ENCODE measurements at places on chromosomes 3 and 15.

DNA sequence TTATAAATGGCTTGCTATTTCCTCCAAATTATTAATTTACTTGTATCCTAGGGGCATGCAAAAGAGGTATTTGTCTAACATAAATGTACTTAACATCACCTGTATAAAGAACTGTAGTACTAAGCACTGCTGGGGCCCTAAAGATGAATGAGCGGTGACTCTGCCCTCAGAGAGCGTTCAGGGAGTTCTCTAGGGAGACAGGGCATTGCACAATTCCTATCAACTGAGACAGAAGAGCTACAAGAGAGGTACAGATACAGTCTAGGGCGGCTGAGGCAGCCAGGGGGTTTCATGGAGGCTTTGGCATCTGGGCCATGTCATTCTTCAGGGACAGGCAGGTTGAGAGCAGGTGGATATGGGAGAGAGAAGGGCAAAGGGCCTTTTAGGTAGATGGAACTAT, 39.9 kb upstream of the PARL start:
- DNase-seq: no peak

- DNase-seq: no peak
These were observed 91.9 kb downstream of the NAALADL2 start for GRCh38 chr3:174951034-174951433.

GRCh38 chr3:52041118-52041731, 15.1 kb downstream of the DUSP7 start:
- DNase-seq: peak; percentile 14

- no peak for DNase-seq
These were observed 64.2 kb upstream of the FNDC3B start for GRCh38 chr3:171974986-171975837.

DNA sequence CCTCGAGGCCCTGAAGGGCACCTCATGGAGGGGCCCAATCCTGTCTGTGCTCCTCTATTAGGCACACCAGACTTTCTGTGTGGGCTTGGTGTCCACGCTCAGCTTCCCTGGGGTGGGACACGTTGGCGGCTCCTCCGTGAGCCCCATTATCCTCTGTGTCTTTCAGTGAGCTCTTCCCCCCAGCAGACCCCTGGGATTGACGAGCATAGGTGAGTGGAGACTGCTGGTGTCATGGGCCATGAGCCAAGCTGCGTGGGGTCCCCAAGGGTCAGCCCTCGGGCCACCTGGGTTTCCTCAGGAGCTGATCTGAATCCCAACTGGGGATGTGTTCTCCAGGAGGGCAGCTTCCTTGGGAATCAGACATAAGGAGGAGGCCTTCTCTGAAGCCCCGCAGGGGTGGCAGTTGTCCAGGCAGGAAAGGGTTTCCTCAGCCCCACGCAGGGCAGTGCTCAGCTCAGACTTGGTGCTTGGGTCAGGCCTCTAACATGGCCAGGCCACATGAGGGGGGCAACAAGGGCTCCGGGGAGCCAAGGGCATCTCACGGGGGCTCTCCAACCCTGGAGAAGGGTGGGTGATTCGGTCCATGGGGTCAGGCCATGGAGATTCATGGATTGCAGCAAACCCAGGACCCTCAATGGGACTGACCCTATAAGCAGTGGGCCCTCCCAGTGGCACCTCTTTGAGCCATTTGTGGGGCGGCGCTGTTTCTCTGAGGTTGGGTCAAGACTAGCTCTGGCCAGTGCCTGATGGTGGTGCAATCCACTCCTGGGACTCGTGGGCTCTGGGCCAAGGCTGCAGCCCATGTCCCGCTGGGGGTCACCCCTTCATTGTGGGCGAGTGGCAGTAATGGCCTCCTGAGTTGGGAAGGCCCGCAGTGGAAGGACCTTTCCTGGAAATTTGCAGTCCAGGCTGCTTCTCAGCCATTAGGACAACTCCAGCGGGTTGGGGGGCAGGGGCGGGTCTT, 222.5 kb downstream of the SNRPN start:
- no peak for DNase-seq

DNA sequence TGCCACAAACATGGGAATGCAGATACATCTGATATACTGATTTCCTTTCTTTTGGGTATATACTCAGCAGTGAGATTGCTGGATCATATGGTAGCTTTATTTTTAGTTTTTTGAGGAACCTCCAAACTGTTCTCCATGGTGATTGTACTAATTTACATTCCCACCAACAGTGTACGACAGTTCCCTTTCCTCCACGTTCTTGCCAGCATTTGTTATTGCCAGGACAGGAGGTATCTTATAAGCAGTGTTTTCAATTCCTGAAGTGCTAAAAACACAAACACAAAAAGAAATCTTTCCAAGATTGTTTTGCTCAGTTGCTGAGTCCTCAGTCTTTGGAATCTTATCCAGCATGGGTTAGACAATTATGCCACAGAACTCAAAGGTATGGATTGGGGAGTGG, 13.5 kb downstream of the GTF2E1 start:
- no peak for DNase-seq

DNA sequence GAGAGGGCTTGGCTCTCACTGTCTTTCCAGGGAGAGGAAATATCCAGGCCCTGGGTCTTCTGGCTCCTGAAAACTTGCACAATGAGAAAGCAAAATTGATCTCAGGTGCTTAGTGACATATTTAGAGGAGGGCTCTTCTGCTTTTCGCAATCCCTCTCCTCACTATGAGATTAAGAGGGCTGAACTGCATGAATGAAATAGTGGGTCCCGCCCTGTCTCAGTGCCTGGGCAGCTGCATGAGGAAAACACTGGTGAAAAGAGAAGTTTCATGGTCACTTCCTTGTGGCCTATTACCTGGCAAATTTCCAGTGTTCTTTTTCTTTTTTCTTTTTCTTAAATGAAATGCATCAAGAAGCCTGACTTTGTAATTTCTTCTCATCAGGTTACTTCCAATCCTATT, 73.5 kb downstream of the TRAK1 start:
- DNase-seq: no peak

DNA sequence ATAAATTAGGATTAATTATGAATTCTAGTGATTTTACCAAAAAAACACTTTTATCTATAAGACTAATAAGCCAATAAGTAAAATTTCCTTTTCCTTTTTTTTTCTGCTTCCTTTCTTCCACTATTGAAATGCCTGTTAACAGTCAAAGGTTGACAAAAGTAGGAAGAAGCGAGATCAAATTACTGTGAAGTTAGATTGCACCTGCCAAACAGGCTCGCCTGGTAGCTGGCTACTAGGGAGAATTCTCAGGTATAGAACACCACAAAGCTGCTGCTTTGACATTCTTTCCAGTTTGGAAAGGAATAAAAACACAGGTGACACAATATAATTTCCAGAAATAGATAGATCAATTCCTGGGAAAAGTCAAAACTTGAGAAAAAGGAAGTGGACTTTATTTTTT, 749.0 kb downstream of the NSUN3 start:
- DNase-seq: no peak

DNA sequence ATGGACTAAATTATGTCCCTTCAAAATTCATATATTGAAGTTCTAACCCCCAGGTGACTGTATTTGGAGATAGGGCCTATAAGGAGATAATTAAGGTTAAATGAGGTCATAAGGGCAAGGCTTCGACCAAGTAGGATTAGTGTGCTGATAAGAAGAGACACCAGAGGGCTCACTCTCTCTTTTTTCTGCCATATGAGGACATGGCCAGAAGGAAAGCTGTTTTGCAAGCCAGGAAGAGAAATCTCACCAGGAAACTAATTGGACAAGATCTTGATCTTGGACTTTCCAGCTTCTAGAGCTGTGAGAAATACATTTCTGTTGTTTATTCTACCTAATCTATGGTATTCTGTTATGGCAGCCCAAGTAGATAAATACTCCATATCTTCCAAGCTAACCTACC, 503.6 kb upstream of the NAALADL2 start:
- DNase-seq: no peak

DNA sequence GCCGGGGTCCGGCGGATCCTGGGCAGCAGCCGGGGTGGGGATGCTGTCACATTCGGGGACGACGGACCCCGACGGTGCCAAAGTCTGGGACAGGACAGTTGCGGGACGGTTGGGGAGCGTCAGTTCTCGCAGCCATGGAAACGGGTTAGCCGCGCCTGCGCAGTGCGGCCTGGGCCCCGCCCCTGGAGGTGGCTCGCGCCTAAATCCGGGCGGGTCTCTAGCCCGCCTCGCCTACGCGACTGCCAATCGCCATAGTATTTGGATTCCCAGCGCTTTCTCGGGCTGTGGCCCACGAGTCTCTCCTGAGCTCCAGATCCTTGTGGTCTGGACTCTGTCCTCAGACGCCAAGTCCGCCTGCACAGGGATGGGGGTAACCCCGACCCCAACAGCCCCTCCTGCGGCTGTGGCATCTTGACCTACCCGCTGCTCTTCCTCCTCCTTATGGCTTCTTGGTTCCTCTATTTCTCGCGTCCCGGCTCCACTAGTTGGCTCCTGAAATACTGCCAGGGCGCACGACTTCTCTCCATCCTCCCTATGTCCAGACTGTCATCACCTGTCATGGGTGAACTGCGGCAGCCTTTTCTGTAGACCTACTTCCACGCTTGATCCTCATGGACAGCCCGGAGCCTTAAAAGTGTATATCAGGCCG, at the start of gene ZMYND10:
ZMYND10 (minus strand) TSS at position 147 of the 649 bp plus-strand sequence. CDS start 153 bp downstream, outside the sequence.
- DNase-seq: peak; percentile 60

GRCh38 chr15:36911322-36911944, 188.9 kb downstream of the MEIS2 start:
- no peak for DNase-seq

- no peak for DNase-seq
These were observed 65.5 kb upstream of the DCBLD2 start for GRCh38 chr3:98966862-98967546.

GRCh38 chr3:61333192-61333961, 82.1 kb upstream of the FHIT start:
- no peak for DNase-seq

DNA sequence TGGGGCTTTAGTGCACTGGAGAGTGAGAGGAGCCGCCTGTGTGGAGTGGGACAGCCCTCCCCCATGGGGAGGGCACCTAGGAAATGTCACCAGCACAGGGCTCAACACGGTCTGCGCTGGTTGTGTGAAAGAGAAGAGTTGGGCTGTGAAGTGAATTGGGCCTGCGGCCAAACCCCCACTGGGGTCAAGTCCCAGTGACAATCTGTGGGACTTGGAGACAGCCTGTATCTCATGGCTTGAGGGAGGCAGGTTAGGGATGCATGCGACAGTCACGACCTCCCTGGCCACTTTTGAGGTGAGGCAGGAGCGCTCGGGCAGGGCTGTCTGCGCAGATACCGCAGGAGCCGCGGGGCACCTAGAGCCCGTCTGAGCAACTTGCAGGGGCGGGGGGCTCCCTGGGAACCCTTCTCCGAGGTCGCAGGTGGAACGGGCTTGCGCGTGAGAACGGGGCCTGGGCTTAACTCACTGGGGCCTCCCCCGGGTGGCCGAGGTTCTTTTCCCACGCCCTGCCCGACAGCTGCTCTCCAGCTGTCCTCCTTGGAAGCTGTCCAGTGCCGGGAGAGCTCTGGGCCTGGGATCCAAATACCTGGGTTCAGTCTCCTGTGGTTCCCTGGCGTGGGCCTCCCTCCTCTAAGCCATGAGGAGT, 77.4 kb downstream of the SNRK start:
- DNase-seq: no peak

DNA sequence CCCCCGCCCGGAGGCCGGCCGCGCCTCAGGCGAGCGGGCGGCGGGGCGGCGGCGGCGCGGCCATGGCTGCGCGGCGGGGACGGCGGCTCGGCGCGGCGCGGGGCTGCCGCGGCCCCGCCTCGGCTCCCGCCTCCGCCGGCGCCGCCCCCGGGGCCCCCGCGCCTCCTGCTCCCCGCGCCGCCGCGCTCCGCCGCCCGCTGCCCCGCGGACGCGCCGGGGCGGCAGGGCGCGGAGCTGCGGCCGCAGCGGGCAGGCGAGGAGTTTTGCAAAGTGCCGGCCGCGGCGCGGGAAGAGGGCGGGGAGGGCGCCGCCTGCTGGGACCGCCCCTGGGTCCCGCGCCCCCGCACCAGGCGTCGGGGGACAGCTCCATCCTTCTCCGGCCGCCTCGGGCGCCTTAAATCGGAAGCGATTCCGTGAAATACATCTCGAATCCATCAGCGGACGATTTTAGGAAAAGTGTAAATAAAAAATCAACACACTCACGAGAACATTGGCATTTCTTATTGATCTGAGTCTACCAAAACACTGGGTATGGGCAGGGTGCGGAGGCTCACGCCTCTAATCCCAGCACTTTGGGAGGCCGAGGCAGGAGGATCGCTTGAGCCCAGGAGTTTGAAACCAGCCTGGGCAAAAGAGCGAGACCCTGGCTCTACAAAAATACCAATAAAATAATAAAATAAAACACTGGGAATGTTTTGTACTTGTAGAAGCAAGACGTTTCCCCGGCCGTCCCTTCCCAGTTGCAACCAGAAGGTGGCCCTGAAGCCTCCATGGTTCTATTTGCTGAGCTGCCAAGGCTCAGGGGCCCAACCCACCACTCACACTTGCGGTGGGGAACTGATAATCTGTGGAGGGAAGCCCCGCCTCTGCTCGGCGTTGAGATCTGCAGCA, 136.9 kb downstream of the NUP210 start:
- no peak for DNase-seq

Data from hematopoietic multipotent progenitor cell (in vitro differentiated cells).